Type B pancreatic cell (in vitro differentiated cells): ENCODE measurements at places on chromosomes 6 and 20. TPM values are rescaled to one million over a fixed set of nuclear protein-coding genes. Genes with fewer than 3 reads are reported as not detected.

Gene PKHD1
- 0.52 and 0.75 TPM in 2 replicates for total RNA-seq

Gene HTR1E
- total RNA-seq, result 0.39 and 0.52 TPM in 2 replicates

GRCh38 chr6:37525460-37526357, 26.0 kb upstream of the CCDC167 start:
- DNase-seq, result no peak

- DNase-seq, result peak; percentile 77
These were observed 5.7 kb downstream of the MAFB start for GRCh38 chr20:40683221-40683893.

DNA sequence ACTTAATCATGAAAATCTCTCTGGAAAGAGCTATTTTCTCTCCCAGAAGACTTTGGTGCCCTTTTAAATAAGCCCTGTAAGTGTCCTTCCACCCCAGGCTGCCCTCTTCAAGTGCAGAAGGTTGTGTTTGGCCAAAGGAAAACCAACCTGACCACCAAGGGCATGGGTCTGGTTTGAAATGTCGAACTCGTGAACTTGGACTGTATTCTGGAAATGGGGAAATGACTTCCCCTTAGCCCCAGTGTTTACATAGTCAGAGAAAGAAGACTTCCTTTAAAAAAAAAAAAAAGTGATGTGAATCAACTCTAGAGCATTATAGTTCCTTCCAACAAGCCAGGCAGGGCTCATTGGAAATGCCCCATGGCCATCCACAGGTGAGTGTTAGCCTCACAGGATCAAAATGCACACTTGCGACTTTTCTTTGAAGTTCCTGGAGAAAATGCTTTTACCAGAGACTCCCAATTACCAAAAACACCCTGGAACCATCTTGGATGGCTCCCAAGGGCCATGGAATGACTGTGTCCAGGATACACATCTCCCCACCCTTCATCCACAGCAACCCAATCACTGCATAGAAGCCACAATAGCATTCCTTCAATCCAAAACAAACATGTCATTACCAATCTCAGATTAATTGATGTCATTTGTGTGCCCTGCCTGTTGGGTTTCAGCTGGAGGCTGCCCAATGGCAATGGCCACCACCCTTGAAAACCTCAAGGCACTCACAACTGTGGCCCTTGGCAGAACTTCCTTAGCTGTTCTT, 133.8 kb downstream of the CLIC5 start:
- DNase-seq, result no peak

DNA sequence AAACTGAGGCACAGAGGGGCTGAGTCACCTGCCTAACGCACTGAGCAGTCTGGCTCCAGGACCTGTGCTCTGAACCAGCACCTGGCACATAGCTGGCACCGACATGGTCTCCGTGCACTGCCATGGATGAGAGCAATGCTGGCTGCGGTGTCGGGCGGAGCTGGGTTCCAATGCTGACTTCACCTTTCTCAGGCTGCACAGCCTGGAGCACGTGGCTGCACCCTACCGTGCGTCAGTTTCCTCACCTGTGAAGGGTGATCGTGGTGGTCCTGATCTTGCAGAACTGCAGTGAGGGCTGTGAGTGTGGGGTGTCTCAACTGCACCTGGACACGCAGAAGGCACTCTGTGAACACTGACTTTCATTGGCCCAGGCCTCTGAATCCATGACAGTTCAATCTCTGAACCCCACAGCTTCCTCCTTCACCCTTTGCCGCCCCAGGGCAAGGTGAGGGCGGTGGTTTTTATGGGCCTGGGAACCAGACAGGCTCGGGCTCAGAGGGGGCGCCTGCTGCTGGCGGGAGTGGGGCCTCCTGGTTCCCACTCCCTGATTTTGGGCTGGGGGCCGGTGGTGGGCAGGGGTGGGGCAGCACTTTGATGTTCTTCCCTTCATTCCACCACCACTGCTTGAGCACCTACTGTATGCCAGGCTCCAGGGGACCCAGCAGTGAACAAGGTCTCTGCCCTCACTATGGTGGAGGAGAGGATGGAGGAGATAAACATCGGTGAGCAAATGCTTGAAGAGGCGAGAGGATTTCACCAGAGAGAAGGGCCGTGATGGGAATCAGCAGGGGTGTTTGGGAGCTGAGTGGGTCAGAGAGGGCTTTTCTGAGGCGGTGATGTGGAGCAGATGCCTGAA, 102.9 kb downstream of the CEBPB start:
- no peak for DNase-seq

GRCh38 chr20:63520504-63520933, at the start of gene PPDPF:
Gene PPDPF (plus strand): TSS chr20:63520765. CDS start chr20:63521309, 544 bp downstream.
- peak; percentile 90 for DNase-seq

GRCh38 chr6:108877046-108877751, 29.0 kb downstream of the ARMC2 start:
- DNase-seq, result no peak

Gene C20orf141
- not detected in 2 replicates for total RNA-seq

GRCh38 chr6:160396292-160396691, 48.1 kb downstream of the SLC22A3 start:
- DNase-seq, result no peak

Gene MICB
- 0.14 and 0.86 TPM in 2 replicates for total RNA-seq

DNA sequence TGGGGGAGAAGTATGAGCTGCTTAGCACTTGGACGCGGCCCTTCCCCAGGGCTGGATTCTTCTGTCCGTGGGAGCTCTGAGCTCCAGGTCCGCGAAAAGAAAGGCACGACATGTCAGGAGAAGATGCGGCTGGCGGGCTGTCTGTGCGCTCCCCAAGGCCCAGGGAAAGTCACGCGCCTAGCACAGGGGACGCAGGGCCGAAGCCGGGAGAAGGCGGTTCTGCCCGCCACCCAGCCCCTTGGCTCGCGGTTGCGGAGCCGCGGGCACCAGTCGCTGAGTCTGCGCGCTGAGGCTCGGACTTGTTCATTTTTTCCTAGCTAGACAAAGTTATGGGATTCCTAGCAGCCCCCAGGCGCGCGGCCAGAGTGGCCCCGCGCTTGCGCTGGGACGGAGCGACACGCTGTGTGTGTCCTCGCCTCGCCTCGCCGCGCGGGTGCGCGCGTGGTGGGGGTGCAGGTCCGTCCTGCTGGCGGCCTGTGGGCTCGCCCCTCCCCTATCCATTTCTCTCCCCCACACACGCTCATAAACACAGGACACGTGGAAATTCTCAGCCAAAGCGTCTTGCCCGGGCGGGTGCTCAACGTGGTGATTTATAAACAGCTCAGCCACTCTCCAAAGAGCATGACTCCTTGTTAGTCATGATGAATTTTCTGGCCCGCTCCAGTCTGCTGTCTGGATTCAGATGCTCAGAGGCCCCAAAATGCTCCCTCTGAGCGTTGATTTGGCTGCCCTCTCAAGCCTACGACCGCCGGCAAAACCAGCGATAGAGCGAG, 1.9 kb upstream of the POU3F2 start:
- peak; percentile 71 for DNase-seq

Gene RGL2
- total RNA-seq, result 128 and 176 TPM in 2 replicates

Gene BPIFB4
- total RNA-seq, result not detected in 2 replicates

DNA sequence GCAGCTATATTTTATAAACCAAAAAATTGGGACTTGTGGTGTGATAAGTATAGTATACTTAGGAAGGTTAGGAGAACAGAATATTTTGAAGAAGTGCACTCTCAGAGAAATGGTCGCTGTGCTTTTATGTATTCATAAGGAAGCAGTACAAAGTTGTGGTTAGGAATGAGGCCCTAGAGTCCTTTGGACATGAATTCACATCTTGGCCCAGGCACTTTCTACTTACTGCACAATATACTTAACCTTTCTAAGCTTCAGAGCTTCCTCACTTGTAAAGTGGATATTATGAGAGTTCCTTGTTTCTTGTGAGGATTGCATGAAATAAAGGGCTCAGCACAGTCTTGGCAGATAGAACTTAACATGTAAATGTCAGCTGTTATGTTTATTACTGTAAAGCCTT, 21.0 kb upstream of the SERINC3 start:
- DNase-seq, result no peak

Gene MAP7
- total RNA-seq, result 17.8 and 45.4 TPM in 2 replicates

DNA sequence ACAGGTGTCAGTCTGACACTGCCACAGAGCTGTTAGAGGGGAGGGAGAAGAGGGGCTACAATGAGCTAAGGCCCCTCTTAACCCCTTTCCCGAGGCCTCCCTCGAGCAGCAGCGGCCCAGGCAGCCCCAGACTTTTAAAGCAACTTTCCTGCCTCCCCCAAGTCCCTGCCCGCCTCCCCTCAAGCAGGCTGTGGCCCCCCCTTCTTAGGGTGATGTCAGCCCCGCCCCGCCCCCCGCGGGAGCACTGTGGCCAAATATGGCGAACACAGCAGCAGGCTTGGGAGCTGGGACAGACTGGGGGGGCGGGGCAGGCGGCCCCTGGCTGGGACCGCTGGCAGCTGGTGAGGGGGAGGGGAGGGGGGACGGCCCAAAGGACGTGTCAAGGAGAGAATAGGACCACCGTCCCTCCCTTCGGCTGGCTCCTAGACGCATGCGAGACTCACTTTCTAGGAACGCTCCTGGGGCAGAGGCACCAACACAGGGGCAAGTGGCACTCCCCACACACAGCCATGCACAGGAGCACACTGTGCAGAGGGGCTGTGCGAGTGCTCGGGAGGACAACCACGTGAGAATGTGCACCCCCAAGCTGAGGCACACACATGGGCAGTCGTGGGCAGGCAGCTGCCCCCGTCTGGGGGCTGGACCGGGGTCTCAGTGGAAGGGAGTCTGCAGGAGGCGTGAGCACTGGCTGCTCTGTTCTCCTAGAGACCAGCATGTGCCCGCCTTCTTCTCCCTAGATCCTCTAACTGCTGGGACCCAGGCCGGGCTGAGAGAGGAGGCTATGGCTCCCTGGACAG, 6.7 kb downstream of the TEAD3 start:
- no peak for DNase-seq

Gene KCNG1
- 78.8 and 238 TPM in 2 replicates for total RNA-seq

- no peak for DNase-seq
These were observed 114.6 kb upstream of the RIPOR2 start for GRCh38 chr6:25050356-25050755.

DNA sequence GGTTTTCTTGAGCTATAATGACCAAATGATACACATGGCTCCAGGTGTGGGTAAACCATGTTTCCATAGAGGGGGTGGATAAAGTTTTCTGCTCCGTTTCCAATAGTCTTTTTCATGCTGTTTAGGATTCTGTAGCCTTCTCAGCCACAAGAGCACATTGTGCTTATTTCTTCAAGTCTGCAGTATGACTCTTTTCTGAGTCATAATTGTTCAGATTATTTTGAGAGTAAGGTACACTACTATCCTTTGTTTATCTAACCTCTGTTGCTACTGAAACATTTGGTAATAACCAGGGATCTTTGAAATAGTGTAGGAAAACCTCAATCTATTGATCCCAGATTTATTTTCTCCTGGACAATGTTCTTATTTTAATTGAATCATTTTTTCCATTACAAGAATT, 247.9 kb upstream of the BMP2 start:
- no peak for DNase-seq

DNA sequence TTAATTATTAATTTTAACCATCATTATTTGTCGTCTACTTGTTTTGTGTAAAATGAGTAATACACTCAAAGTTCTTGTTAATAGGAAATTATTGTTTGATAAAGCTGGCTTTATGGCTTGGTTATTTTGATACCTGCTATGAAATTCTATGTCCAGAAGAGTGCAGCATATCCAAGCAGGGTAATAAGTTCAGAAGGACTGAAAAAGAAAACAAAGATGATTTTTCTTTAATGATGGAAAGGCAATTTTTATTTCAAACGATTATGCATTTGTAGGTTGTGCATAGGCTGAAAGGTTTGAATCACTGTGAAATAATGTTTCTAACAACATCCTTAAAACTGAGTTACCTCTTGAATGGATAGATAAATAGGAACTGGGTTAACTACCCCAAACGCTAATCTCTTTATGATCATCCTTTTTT, 1.4 kb upstream of the MAN1A1 start:
- DNase-seq, result no peak

GRCh38 chr20:62329389-62330377, 26.9 kb downstream of the ADRM1 start:
- no peak for DNase-seq

GRCh38 chr6:72631480-72631879, 9.6 kb downstream of the KCNQ5 start:
- no peak for DNase-seq

Gene RUNX2
- 5.9 and 6.0 TPM in 2 replicates for total RNA-seq

DNA sequence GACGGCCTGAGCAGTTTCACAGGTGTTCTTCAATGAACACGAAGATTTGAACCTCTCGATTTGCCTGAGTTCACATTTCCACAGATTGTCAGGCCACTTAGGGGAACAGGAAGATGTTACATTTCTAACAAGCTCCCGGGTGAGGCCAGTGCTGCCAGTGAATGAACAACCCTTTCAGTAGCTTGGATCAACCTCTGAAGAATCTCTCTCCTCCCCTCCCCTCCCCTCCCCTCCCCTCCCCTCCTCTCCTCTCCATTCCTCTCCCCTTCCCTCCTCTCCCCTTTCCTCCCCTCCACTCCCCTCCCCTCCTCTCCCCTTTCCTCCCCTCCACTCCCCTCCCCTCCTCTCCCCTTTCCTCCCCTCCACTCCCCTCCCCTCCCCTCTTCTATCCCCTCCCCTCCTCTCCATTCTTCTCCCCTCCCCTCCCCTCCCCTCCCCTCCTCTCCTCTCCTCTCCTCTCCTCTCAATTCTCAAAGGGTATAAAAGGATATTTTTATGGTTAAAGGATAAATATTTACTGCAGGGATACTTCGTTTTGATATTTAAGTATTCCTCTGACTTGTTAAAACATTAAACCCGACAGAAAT, 114.1 kb upstream of the INSM1 start:
- DNase-seq, result no peak

Gene LAMA2
- total RNA-seq, result 0.76 and 54.0 TPM in 2 replicates

Gene DEFB124
- total RNA-seq, result not detected in 2 replicates

- DNase-seq, result peak; percentile 86
These were observed 98.5 kb downstream of the LY86 start for GRCh38 chr6:6686748-6687601.

Gene ERVFRD-1
- total RNA-seq, result not detected in 2 replicates

GRCh38 chr6:31769684-31770371, 7.3 kb downstream of the VWA7 start:
- no peak for DNase-seq

DNA sequence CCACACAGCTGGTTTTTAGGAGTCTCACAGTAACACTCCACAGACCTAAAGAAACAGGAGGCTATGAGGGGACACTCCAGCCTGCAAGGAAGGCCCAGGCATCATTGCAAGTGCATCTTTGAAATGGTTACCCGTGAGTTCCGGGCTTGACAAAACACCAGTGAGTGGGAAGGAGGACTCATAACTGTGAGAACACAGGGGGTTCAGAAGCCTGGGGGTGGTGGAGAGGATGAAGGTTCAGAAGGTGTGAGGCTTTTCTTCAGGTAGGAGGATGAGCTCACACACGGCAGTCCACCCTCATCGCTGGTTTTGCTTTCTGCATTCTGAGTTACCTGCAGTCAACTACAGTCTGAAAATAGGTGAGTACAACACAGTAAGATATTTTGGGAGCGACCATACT, 39.9 kb downstream of the MAP7 start:
- DNase-seq, result no peak
